Stimulated activated CD8-positive, alpha-beta memory T cell treated with anti-CD3 and anti-CD28 coated beads, Interleukin-7, amount 100 ng/mL, for 24 hours (primary cell): ENCODE measurements at places on chromosomes 5 and 9.

DNA sequence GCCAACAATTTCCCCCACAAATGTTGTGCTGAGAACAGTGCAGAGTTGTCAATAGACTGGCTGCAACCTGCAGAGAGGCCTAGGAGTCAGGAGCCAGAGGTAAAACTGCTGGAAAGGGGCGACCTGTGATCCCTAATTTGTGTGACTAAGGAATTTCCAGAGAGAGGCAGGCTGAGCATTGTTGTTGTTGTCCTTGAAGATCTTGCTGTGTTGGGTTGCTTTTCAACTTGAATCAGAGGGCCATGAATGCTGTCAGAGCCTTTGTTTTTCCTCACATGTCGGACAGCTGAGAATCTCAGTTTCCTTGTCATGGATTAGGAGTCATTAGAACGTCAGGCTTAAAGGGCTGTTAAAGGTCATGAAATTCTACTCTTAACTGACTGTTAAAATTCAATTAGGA is 134.6 kb upstream of the ASTN2 start:
- no peak for DNase-seq

GRCh38 chr5:34538026-34538672 is 118.0 kb upstream of the RAI14 start:
- no peak for DNase-seq

- no peak for DNase-seq
Measured at GRCh38 chr5:120882038-120882775, 418.1 kb downstream of the PRR16 start.

- no peak for DNase-seq
Measured at GRCh38 chr9:135500071-135500524, 384 bp upstream of the MRPS2 start.

DNA sequence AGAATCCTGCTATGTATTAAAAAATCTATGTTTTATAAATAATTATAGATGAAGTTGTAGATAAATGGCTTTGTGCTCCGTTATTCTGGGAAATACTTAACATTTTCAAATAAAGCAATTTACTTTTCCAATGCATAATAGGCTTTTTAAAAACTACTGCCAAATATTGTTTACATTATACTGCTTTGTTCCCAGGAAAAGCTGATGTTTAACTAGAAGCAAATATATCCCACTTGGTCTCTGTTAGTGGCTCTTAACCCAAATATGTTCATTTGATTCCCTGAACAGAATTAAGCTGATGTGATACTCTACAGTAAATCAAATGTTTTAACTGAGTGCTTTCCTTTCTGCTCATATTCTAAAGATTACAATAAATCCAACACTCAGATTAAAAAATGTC is 326.3 kb downstream of the SLCO4C1 start:
- no peak for DNase-seq

DNA sequence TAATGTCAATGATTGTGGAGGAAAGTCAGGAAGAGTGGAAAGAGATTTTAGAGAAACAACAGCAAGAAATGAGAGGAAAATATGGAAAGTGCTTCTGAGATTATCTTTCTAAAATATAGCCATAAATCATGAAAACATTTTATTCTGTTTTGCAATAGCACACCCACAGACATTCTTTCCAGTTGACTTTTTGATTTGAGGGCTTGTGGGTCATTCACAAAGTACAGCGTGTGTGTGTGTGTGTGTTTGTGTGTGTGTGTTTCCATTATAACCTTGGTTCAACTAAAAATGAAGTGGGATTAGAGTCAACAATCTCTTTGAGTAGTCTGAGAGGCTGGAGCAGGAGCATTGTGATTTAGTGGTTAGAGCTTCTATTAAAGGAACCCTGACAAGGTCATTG is 116.6 kb upstream of the GAS1 start:
- DNase-seq, result no peak

GRCh38 chr5:52139888-52140615 is 647.7 kb upstream of the ITGA1 start:
- no peak for DNase-seq

GRCh38 chr9:104795082-104795481 is 31.2 kb downstream of the NIPSNAP3B start:
- DNase-seq, result no peak

- DNase-seq, result no peak
Measured at GRCh38 chr5:75993183-75993582, 90.0 kb upstream of the SV2C start.

GRCh38 chr5:137561608-137562007 is 62.5 kb upstream of the SPOCK1 start:
- no peak for DNase-seq

DNA sequence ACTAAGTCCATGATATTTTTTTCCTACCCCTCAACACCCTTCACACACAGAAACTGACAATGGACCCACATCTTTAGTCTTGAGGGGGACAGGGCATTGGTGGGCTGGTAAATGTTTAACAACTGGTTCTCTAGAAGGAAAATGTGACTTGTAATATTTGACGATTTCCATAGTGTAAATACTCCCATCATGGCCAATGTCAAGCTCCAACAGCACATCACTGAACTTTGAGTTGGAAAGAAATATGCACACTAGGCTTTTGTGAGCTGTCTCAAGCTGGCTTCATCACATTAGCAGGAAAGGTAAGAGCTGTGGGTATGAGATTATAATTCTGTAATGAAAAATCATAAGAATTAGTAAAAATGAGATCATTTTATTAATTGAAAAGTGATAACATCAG is 189.9 kb upstream of the PRLR start:
- DNase-seq, result no peak

DNA sequence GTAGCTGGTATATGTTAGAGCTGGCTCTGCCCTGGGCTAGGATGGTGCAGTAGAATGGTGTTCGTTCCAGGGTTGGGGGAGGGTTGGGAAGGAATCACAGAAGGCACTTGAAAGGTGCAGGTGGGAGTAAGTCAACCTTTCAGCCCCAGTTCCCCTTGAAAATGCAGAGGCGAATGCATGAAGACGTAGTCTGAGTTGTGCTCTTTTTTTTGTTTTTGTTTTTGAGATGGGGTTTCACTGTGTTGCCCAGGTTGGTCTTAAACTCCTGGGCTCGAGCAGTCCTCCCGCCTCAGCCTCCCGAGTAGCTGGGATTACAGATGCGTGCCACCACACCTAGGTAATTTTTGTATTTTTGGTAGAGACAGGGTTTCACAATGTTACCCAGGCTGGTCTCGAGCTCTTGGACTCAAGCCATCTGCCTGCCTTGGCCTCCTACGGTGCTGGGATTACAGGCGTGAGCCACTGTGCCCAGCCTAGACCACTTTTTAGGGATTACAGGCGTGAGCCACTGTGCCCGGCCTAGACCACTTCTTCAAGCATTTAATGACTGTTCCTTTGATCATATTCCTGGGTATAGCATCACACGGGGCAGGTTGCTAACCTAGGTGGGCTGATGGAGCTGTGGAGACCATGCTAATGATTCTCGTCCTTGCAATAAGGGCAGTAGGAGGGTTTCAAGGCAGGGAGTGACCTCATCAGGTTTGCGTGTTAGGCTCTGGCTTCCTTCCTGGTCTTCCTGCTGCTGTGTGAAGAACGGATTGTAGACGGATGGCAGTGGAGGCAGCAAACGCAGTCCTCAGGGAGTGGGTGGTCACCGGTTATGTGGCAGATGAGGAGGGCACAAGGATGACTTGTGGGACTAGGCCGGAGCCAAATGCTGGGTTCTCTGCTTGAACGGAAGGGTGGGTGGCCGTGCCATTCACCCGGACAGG is 13.7 kb downstream of the EHMT1 start:
- no peak for DNase-seq

- DNase-seq, result no peak
Measured at GRCh38 chr5:179872828-179873575, 14.4 kb upstream of the MRNIP start.

- DNase-seq, result no peak
Measured at GRCh38 chr9:80156262-80156661, 584.5 kb downstream of the TLE4 start.

DNA sequence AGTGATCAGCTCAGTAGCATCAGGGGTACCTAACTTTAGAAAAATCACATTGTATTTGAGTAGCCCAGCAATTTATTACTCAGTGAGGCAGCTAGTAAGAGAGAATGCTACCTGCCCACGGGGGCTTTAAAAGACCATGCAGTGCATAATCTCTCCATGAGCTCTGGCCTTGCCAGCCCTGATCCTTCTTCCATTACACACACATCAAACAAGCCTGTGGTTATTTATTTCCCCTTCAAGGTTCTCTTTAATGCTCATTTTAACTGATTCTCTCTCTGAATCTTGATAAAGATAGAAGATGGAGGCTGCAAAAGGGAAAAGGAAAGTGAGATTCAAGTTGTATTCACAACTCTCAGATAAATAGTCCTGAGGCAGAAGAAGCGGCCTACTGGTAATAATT is 22.3 kb downstream of the ANKRD31 start:
- no peak for DNase-seq
